Dermis blood vessel endothelial cell (primary cell): ENCODE measurements at places on chromosomes 13 and 19. TPM values are rescaled to one million over a fixed set of nuclear protein-coding genes. Genes with fewer than 3 reads are reported as not detected.
A peak's percentile ranks its signal among the peaks of the same experiment; 100 is the strongest.

GRCh38 chr13:112833551-112834257 is 135.3 kb upstream of the MCF2L start:
- DNase-seq: no peak

DNA sequence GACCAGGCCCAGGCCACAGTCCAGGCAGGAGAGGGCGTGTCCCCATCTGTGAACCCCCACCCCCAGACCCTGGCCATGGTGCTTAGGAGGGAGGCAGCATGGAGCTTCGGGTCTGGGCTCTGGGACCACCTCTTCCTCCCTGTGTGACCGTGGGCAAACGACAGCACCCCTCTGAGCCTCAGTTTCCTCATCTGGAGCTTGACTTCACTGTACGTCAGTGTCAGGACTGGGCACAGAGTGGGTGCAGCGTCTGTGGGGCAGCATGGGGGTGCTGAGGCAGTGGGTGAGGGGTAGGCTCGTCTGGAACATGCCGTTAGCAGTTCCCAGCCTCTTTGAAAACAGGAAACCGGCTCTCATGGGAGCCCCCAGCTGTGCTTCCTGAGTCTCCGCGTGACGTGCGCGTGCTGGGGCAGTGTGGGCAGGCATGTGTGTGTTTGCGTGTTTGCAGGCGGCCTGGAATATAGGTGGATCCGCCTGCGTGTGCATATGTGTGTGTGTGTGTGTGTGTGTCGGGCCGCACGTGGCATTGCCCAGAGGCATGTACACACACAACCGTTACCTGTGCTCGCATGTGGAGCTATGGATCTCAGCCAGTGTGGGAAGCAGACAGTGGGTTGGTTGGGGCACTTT is 15.8 kb downstream of the ARRDC2 start:
- peak; percentile 98 for DNase-seq

GRCh38 chr13:32650705-32651311 is 64.6 kb downstream of the PDS5B start:
- peak; percentile 83 for DNase-seq

DNA sequence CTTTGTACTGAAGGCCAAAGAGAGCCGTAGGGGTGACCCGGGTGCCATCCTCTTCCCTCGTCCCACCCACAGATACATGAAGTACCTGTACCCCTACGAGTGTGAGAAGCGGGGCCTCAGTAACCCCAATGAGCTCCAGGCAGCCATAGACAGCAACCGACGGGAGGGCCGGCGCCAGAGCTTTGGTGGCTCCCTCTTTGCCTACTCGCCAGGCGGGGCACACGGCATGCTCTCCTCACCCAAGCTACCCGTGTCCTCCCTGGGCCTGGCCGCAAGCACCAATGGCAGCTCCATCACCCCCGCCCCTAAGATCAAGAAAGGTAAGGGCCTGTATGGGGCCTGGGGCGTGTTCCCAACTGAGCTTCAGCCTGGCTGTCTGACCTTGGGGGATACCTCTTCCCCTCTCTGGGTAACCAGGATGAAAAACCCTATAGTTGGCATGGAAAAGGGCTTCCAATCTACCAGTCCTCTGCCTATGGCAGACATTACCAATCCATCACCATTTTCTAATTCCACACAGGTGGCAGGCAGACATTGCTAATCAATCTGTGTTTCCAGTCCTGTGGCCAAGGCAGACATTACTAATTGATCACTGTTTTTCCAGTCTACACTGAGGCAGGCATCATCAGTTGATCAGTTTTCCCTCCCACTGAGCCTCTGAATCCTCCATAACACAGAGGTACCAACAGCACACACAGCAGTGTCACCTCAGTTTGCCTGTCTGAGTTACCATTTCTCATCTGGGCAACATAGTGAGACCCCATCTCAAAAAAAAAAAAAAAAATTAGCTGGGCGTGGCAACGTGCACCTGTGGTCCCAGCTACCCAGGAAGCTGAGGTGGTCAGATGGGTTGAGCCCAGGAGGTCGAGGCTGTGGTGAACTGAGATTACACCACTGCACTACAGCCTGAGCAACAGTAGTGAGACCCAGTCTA is 19.1 kb upstream of the WDR18 start:
- peak; percentile 43 for DNase-seq

GRCh38 chr13:79393564-79394249 is 12.3 kb downstream of the RBM26 start:
- peak; percentile 75 for DNase-seq

DNA sequence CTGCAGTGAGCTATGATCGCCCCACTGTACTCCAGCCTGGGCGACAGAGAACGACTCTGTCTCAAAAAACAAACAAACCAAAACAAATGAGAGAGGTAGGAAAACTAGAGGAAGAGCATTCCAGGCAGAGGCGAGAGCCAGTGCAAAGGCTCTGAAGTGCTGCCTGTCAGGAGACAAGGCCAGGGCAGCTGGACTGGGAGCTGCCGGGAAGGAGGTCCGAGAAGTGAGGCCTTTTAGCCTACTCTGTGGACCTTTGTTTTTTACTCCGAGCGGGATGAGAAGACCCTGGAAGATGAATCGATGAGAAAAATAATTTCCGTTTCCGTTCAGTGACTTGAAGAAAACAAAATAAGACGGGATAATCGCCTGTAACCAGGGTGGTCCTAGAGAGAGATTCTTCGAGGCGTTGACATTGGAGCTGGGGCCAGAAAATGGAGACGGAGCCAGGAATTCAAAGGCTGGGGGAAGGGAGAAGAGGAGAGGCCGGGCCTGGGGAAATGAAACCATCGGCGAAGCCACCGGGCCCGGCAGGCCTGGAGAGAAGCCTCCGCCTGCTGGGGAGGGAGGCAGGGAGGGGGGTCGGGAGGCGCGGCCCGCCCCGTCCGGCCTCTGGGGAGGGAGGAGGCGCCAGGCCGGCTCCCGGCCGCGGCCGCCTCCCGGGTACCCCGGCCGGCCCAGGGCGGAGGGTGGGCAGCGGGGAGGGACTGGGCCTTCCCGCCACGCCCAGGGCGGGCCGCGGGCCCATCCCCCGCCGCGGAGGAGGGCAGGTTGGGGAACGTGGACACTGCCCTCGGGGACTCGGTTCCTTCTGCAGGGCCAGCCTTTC is 7.8 kb upstream of the SERTAD1 start:
- peak; percentile 91 for DNase-seq

DNA sequence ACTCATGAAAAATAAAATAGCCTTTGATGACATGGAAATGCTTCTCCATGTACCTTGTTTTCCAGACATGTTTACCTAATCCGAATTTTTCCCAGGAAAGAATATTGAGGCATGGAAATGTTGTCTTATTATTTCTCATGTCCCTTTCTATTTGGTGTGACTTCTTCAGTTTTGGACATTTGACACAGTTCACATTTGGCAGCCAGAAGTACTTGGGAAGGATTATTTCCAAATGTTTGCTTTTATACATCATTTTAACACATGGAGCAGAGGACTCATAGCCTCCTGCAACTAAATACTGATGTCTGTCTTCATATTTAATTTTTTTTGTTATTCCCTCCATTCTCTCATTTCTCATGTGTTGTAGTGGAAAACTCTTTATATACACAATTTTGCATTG is 94.3 kb downstream of the POSTN start:
- no peak for DNase-seq

- DNase-seq: no peak
These were observed 618.7 kb downstream of the DIAPH3 start for GRCh38 chr13:59545007-59545406.

Gene BLVRB
- 43.0 and 58.7 TPM in 2 replicates for total RNA-seq

Gene KMT2B
- total RNA-seq: 7.3 and 15.4 TPM in 2 replicates

Gene PALM3
- total RNA-seq: not detected in 2 replicates

Gene DCT
- not detected in 2 replicates for total RNA-seq

Gene LRRC63
- 0.09 TPM in 1 of 2 replicates, not detected in the other for total RNA-seq
